ENCODE measurements at places on chromosomes 3 and 15. TPM values are rescaled to one million over a fixed set of nuclear protein-coding genes. Genes with fewer than 3 reads are reported as not detected.

DNA sequence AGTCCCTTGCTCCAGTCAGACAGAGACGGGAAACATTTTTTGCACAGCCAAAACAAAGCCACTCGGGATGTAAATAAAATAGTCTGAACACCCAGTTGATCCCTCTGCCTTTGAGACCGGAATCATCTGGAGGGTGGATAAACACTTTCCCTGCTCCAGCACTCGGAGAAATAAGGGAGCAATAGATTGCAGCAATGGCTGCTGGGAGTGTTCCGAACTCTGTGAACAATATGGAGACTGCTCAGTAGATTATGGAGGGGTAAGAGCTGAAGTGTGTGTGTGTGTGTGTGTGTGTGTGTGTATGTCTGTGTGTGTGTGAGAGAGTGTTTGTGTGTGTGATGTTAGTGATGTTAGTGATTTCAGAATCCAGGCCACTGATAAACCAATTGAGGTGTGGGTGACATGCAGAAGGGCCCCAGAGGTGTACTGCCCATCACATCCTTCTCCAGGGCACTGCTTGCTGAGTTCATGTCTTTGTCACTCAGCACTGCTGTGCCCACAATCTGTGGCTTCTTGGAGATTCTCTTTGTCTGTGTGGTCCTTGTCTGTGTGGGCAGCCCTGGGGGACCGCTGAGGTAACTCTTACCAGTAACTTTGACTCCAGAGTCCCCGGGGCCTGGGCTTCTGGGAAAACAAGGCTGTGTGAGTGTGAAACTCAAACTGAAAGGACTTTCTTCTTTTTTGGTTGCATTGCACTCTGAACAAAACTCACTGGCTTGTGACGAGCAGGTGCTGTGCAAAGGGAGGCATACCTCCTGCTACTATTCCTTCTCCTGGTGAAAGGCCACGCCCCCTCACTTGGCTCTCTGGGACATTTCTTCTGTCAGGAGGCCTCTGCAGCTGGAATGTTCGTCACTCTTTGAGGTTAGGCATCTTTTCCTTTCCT lies 23.0 kb downstream of the CRYGS start:
- no peak for DNase-seq

Gene ADAMTS9
- 4.0 TPM for total RNA-seq

Gene SLC9C1
- total RNA-seq: 0.23 TPM

Gene ROPN1
- not detected for total RNA-seq

Gene FETUB
- total RNA-seq: 0.30 TPM

DNA sequence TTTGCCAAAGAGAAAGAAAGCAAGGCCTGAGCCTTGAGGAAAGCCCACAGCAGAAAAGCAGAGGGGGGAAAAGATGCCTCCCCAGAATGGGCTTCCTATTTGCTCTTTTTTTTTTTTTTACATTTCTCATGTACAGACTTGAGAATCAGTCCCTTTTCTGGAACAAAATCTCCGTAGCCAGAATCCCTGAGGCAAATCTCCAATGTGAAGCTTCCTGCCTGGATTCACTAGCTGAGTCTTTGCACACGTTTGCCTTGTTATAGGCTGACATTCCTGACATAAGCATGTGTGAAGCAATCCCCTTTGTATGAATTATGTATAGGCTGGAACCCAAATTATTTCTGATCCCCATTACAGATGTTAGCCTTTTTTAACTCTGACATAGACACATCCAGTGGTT lies 52.2 kb upstream of the ACTL6A start:
- no peak for DNase-seq

Gene RNF168
- total RNA-seq: 18.9 TPM

All from Caco-2 (cell line).